B cell (primary cell): ENCODE measurements at places on chromosomes 4 and X.
A peak's percentile ranks its signal among the peaks of the same experiment; 100 is the strongest.

DNA sequence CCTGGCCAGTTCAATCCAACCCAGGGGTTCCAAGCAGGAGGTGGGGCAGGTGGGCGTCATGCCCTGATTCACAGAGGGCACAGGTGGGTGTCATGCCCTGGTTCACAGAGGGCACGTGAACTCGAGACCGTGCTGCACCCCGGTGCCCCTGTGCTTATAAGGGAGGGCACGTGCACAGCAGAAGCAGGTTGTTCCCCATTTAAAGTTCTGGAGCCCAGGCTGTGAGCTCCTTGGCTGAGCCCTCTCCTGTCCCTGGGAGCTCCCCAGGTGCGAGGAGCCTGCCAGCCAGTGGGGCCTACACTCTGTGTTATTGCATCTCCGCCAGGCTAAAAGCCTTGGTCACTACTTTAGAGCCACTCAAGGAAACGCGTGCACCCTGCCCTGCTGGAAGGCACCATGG lies 3.2 kb upstream of the CPZ start:
- DNase-seq = no peak

DNA sequence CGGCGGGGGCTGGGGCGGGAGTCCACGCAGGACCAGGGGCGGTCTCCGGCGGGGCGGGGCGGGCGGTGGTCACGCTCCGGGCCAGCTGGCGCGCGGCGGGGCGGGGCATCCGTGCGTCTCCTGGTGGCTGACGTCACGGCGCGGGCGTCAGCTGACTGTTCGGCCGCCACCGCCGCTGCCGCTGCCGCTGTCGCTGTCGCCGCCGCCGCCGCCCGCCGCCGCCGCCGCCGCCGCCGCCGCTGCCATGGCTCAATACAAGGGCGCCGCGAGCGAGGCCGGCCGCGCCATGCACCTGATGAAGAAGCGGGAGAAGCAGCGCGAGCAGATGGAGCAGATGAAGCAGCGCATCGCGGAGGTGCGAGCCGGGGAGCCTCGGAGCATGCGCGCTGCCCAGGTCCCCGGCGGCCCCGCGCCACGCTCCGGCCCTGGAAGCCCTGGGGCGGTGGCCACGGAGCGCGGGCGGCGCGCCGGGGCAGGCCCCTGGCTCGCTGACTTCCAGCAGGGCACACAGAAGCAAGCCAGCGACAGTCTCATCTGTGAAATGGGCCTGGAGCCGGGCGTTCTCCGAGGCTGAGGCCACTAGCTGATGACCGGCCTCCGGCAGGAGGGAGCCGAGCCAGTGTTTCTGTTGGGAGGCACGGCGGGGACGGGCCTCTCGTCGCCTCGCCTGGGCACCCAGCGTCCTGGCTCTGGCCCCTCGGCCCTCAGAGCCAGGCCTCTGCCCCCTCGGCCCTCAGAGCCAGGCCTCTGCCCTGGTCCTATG lies at the start of gene FAM50A:
TSS of gene FAM50A (plus strand) at position 150 of the 763 bp plus-strand sequence. CDS start at position 245, 95 bp downstream.
- peak; percentile 86 for DNase-seq

- DNase-seq = no peak
Measured at GRCh38 chr4:182488896-182489295, 245.7 kb downstream of the TENM3 start.

- no peak for DNase-seq
Measured at GRCh38 chr4:104330125-104330905, 164.4 kb downstream of the CXXC4 start.
